ENCODE measurements at places on chromosomes 12 and 14.

- no peak for DNase-seq
These were observed 79.8 kb upstream of the C14orf132 start for GRCh38 chr14:95959317-95959716.

- DNase-seq: no peak
These were observed 907 bp upstream of the LRIG3 start for GRCh38 chr12:58920961-58921861.

GRCh38 chr12:122161682-122162081 is 12.3 kb downstream of the IL31 start:
- DNase-seq: no peak

DNA sequence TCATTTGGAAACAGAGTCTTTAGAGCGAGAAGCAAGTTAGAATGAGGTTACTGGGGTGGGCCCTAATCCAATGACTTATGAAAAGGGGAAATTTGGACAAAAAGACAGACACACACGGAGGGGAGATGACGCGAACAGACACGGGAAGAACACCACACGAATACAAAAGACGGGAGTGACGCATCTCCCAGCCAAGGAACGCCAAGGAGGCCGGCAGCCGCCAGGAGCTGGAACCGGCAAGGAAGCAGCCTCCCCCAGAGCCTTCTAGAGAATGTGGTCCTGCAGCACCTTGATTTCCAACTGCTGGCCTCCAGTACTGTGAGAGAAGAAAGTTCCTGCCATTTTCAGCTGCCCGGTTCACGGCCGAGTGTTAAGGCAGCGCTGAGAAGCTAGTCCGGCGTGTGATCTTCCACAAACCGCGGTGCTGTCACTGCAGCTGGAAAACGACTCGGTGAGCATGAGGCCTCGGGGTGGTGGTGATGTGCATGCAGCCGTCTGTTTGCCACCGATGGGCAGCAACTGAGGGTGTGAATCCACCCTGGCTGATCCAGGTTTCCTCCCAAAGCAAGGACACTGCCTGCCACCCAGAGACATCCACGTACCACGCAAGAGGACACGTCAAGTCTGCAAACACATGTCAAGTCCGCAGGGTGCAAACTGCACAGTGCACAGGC is 124.5 kb downstream of the NCOR2 start:
- DNase-seq: no peak

DNA sequence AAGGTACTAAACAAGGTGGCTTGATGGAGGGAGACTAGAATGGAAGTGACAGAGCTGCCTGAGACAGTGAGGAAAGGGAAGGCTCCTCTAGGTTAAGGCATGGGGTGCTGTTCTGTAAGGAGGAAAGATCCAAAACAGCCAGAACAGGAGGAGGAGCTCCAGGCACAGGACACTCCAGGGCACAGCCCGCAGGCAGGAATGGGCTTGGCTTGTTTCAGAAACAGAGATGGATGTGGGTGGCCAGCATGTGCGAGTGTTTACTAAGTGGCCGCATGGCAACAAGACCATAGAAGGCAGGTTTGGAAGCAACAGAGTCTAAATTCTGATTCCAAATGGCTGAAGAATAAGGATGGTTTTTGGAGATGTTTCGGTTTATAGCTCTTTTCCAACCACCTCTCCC is 889.1 kb downstream of the AACS start:
- no peak for DNase-seq

GRCh38 chr12:29070309-29070708 is 78.8 kb upstream of the FAR2 start:
- no peak for DNase-seq

DNA sequence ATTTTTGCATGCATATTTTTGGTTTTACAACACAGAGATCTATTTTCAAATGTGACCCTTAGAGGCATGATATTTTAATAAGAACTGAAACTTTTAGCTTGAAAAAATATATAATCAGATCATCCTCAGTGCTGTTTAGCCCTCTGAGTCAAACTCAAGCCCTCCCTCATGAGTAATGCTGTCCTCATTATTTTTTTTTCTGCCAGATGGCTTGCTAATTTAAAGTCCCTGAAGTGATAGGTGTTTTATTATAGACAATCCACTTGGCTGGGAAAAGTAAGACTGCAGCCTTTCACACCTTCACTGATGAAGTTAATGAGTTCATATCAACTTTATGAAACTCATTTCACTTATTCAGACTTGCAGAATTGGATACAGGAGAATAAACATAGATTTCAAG is 227.7 kb downstream of the SLC16A7 start:
- no peak for DNase-seq

- no peak for DNase-seq
These were observed 25.0 kb upstream of the C14orf132 start for GRCh38 chr14:96014176-96014575.

DNA sequence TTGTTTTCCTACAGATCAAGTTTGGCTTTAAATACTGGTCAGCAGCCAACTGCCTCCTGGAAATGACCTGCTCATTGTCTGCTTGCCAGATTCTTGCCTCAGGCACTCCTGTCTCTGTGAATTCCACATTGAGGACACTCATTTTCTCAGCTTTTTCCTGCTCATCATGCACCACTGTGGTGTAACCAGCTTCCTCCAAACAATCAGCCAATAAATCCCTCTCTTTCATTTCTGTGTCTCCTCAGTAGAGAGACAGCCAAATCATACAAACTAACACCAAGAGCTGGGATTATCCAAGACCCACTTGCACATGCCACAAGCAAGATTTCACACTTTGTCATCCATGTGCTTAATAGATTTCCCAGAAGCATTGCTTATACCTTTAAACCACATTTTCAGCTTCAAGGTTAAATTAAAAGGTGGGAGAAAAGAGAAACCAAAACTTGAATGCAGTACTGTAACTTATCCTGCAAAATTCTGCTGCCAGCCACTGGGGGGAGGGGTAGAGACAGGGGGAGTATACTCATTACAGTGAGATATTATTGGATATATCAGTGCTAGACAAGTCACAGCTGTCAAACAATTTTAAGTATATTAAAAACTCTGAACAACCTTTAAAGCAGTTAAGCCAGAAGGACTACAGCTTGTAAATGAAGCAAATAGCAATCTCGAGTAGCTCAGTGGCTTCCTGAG is 105.0 kb downstream of the PPP2R5E start:
- peak; percentile 94 for DNase-seq

- DNase-seq: no peak
These were observed 99.8 kb downstream of the DIP2B start for GRCh38 chr12:50604640-50604920.
